Stimulated activated CD4-positive, alpha-beta T cell treated with anti-CD3 and anti-CD28 coated beads, TNF-alpha, amount 100 ng/mL, for 1 hour (primary cell): ENCODE measurements at places on chromosomes 11 and 22.

GRCh38 chr22:38249803-38250642 is 22.8 kb downstream of the TMEM184B start:
- no peak for DNase-seq

DNA sequence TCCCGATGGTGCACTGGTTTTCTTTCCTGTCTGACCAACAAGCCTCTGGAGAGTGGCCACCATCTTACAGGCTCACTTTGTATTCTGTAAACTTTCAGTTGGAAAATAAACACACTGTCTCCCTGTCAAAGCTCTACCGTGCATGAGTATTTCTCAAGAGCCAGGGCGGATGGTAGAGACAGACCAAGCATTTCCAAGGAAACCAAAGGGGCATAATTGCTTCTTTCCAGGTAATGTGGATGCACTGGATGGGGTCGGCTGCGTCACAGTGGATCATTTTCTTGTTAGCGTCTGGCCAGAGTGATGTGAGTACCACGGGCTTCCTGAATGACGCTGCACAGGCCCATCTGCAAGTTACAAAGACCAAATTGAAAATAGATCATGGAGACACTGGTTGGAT is 5.1 kb upstream of the SEZ6L start:
- DNase-seq = no peak

DNA sequence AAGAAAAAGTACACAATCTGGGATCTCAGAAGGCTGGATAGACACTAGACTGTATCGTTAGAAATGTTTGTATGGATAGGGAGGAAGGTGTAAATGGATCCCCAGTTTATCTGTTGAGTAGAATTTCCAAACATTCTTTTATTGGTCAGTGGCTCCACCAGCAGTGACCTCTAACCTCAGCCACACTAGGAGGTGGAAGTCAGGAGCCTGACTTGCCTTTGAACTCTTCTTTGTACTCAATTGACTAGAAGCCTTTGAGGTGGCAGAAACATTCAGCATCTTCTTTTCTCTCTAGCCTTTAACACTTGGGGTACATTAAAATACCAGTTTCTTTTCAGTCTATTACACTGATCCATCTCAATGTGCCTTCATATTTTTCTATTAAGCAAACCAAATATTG is 39.1 kb downstream of the EXT2 start:
- DNase-seq = no peak

DNA sequence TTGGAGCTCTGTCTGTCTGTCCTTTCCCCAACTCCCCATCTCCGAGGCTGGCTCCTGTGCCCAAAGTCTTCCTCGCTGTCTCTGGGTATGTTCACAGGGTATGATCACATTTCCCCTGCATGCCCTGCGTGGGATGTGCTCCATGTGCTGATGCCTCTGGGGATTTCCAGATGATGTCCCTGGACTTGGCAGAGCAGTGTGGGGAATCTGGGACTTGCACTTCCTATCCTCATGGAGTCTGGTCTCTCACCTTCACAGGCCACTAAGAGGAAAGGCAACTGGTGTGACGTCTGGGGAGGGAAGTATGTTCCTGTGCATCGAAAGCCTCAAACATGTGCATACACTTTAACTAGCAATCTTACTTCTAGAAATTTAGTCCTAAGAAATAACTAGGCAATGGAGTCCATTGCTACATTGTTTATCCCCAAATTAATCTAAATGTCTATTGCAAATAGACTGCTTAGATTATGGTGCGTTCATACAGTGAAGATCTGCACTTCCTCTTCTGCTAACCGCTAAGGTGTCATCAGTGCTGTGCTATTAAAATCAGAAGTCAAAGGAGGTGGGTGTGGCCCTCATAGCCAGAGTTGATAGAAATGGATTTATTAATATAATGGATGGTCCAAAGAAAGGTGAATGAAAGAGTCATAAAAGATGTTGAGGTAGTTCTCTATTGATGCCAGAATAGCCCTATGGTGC is 20.8 kb downstream of the TIMP3 start:
- DNase-seq = no peak

DNA sequence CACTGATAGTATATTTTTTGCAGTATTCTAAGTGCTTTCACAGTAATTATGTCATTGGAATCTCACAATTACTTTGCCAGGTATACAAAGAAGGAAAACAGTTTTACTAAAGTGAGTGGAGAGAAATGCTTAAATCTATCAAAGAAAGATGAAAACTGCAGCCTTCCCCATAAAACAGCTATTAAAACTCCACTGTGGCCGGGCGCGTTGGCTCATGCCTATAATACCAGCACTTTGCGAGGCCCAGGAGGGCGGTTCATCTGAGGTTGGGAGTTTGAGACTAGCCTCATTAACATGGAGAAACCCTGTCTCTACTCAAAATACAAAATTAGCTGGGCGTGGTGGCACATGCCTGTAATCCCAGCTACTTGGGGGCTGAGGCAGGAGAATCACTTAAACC is 19.1 kb downstream of the OR51E1 start:
- no peak for DNase-seq

DNA sequence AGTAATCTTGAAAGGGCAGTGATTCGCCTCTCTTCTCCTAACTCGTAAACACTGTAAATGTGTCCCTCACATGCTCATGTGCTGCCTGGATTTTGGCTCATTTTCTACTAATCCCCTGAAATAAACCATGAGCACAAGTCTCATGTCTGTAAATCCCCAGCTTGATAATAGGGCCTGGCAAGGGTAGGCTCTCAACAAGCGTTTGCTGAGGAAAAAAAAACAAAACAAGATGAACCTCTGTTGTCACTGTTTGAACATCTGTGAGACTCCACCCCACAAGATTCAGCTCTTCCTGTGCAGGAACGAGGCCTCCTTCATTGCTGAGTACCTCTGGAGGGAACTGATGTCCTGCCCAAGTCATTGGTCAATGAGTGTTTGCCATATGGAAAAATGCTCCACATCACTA is 4.5 kb upstream of the CYB5R2 start:
- DNase-seq = no peak

DNA sequence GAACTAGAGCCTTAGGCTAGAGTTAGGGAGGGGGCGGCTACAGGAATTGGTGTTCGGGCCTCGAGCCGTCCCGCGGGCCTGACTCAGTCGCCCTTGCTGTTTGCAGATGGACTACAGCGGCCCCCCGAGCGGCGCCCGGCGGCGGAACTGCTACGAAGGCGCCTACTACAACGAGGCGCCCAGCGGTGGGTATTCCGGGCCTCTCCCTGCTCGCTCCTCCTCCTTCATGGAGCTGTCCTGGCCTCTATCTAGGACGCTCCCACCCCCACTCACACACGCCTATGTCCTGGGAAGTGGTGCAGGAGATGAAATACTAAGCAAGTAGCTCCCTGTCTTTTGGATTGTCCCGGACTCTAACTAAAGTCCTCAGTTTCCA is 1.4 kb downstream of the MYOD1 start:
- DNase-seq = no peak

DNA sequence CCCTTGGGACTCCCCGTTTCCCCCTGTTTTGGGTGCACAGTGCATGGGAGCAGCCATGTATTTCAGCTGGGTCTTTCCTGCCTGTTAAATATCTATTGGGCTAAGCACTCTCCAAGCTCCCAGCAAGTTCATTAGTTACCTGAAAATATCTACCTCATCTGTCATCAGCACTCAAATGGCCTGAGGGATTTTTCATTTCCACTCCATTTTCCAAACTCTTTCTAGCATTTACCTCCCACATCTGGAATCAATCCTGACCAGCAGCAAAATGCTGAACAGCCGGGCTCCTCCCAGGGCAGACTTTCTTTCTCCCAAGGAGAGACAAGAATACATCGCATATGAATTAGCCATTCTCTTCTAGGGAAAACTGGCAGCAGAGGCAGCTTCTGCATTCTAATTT is 273.5 kb upstream of the MPPED2 start:
- no peak for DNase-seq

DNA sequence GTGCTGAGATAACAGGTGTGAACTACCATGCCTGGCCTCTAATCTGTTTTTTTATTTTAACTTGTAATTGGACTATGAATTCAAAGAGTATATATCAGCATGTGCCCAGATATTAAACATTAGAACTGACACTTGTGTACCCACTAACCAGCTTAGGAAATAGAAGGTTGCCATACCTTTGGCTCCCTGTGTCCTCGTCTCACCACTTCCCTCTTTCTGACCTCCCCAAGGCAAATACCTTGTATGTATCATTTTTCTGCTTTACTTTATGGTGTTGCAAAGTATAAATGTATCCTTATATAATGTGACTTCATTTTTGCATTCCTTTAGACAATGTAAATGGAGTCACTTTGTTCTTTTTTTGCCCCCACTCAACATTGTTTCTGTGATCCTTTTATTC is 9.1 kb downstream of the PPP6R3 start:
- DNase-seq = no peak

DNA sequence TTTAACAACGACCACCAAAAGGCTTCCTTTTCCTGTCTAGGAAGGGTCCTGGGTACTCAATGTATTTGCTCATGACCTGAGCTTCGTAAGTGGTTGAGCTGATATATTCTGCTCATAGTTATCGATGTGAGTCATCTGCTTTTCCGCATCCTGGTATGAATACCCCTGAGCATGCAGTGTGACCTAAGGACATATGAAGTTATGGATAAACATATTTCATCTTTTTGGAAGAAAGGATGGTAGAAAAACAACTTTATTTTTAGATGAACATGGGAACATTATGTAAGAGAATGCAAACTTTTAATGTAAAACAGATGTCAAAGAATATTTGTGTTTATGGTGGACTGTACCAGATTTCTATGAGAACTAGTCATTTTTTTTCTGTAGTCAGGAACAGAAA is 28.4 kb downstream of the TRPC6 start:
- DNase-seq = no peak

DNA sequence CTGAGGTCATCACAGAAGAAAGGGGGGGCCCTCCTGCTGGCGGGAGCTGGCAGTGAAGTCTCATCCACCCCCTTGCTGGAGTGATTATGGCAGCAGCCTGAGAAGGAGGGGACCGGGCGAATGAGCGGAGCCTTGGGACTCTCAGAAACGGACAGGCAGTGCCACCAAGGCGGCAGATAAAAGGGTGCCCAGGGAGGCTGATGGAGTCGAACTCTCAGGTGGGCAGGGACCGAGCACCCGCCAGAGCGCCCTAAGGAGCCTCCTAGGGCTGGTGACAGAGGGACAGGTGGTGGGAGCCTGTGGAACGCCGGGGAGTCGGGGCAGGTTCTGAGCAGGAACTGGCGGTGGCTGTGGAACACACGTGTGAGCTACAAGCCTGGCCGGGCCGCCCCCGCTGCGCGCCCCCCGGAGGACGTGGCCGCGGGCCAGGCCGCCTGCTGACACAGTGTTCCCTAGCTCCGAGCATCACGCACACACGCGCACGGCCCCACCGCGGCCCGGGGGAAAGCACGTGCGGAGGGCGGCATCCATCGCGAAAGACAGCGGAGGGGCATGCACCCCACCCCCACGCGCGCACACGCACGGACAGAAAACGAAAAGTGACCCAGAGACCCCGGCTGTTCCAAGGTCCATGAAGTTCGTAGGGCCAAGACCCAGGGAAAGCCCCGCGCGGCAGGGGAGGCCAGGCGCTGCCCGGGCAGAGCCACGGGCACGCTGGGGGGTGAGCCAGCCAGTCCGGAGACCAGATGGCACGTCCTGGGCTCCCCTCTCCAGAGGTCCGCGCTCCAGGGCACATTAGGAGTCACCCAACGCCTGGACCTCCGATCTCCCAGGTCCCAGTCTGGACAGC is 1.0 kb downstream of the VWCE start:
- DNase-seq = no peak

GRCh38 chr11:19672586-19673206 is 39.9 kb upstream of the NAV2 start:
- DNase-seq = no peak

- no peak for DNase-seq
Measured at GRCh38 chr22:17269224-17269606, 50.0 kb upstream of the ADA2 start.

GRCh38 chr22:21738966-21739365 is 3.4 kb upstream of the YPEL1 start:
- no peak for DNase-seq

GRCh38 chr22:36395055-36395849 is 7.5 kb upstream of the MYH9 start:
- DNase-seq = no peak

DNA sequence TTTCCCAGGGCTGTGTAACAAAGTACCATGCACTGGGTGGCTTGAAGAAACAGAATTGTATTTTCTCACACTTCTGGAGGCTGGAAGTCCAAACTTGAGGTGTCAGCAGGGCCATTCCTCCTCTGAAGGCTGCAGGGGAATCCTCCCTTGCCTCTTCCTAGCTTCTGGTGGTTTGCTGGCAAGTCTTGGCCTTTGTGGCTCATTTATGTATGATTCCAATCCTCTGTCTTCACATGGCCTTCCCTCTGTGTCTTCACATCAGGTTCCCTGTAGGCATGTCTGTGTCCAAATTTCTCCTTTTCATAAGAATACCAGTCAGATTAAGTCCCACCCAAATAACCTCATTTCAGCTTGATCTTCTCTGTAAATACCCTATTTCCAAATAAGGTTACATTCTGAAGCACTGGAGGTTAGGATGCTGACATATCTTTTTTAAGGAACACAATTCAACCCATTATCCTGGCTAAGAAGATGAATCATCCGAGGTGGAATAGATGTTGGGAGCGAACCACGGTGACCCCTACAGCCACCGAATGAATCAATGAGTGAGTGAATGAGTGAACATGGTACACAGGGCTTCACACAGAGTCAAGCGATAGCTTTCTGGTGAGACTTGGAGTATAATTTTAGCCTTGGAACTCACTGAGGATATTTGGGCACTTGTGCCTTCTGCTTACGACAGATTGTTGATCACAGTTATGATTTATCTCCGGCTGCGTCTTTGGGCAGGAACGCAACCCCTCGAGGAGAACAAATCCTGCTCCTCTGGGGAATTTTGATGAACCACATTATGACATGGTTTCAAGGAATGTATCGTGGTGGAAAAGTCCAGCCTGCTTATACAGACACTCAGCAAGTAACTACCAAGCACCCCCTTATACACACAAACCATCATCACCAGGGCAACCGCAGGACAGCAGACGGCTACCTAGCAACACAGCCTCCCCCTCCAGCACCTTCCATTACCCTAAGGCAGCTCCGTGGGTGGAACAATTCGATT is 34.3 kb upstream of the MICAL2 start:
- DNase-seq = no peak

DNA sequence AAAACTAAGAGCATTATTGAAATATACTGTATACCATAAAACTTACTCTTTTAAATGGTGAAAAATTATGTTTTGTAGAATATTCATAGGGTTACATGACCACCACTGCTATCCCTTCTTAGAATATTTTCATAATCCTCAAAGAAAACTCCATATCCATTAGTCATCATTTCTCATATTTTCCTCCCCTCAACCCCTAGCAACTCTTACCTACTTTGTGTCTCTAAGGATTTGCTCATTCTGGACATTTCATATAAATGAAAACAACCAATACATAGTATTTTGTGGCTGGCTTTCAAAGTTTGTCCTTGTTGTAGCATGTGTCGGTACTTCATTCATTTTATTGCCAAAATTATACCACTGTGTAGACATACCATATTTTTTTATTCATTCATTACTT is 863.8 kb downstream of the KCNA4 start:
- no peak for DNase-seq
